ENCODE measurements at places on chromosomes 5 and 9.

DNA sequence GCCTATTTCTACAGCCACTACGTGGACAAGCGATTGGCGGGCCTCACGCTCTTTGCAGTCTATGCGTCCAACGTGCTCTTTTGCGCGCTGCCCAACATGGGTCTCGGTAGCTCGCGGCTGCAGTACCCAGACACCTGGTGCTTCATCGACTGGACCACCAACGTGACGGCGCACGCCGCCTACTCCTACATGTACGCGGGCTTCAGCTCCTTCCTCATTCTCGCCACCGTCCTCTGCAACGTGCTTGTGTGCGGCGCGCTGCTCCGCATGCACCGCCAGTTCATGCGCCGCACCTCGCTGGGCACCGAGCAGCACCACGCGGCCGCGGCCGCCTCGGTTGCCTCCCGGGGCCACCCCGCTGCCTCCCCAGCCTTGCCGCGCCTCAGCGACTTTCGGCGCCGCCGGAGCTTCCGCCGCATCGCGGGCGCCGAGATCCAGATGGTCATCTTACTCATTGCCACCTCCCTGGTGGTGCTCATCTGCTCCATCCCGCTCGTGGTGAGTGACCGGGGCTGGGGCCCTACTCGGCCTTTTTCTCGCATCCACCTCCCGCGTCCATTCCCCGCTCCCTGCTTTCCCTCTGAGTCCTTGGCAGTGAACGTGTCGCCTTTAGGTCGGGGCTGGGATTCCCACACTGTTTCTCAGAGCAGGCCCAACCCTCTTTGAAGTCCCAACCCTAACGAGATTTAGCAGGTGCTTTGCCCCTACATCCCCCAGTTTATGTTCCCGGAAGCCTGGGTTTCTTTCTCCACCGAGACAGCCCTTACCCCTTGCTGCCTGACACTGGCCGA, 1.8 kb downstream of the PTGER4 start:
- DNase-seq = no peak

DNA sequence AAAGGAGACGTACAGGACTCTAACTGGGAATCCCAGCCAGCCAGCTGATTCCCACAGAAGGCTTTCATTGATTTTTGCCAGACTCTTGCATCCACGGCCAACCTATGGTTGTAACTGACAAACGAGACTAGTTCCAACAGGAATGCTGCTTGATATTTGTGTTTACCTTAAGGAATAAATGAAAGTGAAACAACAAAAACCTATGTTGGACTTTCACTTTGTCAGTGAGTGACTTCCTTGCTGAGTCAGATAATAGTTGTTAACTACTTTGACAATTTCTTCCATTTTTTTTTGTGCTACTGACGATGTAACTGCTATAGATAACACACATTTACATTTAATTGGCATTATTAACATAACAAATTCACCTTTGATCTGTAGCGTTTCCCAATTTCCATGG, 63.4 kb upstream of the LRRTM2 start:
- no peak for DNase-seq

- no peak for DNase-seq
Observed at GRCh38 chr5:75940418-75940817, 142.8 kb upstream of the SV2C start.

DNA sequence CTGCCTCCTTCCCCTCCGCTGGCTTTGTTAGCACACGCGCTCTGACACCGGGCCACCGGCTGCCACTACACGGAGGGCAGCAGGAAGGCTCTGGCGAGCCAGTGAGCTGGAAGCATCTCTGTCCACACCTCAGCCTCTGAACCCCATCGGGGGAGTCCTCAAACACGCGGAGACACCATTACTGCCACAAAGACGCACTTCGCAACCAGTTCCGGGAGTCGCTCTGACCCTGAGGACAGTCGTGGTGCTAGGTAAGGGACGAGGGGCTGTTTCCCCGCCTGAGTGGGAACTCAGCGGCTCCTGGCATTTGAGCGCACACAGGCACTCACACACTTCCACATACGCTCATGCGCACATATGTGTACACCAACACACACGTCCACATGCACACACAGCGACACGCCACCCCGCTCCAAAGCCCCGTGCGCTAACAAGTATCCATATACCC, 160.0 kb downstream of the C9orf152 start:
- DNase-seq = no peak

- DNase-seq = no peak
Observed at GRCh38 chr9:7053903-7054302, 296.1 kb downstream of the KDM4C start.

- no peak for DNase-seq
Observed at GRCh38 chr5:170769246-170769645, 14.3 kb upstream of the GABRP start.

- no peak for DNase-seq
Observed at GRCh38 chr5:88552426-88552825, 283.8 kb upstream of the TMEM161B start.

DNA sequence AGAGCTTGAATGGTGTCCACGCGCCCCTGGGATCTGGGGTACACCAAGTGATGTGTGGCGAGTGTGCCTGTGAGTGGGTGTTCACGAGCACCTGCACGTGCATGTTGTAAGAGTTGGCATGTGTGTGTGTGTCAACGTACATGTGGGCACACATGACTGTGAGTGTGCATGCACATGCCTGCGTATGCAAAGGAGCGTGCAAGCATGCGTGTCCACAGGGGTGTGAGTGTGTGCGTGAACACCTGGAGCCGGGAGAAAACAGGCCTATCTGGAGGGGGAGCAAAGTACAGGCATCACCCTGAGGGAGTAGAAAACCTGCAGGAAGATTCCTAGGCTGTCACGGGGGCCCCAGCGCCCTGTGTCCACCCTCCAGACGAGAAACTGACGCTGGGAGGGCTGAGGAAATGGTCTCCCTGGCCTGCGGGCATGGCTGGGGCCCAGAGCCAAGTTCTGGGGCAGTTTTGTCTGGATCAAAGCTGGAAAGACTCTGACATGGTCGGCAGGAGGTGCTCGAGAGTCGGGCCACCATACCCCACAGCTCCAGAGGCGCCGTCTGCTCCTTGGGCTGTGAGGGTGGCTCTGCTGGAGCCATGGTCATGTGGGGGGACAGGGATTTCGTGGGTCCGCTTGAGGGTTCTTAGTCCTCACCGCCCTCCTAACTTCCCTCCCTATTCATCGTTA, 31.8 kb downstream of the PTGES start:
- DNase-seq = no peak

DNA sequence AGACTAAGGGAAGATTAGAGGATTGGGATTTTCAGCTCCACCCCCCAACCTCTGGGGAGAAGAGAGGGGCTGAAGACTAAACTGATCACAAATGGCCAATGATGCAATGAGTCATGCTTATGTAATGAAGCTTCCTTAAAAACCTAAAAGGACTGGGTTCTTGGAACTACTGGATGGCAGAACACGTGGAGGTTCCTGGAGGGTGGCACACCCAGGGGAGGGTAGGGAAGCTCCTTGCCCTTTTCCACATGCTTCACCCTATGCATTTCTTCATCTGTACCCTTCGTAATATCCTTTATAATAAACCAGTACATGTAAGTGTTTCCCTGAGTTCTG, 48.6 kb downstream of the ARHGEF28 start:
- DNase-seq = no peak

DNA sequence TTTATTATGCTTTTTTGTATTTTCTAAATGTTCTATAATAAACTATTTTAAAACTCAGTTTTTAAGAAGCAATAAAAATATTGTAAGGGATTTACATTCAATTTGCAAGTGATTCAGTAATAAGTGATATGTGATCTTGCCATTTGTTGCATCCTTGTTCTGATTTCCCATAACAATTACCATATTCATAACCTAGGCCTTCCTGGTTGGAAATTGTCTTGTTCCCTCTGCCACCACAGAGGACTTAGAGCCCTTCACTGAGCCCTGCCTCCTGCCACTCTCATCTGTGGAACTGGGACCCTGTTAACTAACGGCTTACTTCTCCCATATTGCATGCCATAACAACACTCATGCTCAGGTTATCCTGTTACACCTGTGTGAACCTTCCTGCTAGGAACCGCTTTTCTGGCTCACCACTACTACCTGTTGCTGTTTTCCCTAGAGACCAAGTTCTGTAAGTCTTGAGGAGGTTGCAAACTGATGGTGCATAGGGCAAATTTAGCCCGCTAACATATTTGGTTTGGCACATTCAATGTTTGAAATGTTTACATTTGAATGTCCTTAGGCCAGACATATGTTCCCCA, 32.9 kb upstream of the DTWD2 start:
- no peak for DNase-seq

DNA sequence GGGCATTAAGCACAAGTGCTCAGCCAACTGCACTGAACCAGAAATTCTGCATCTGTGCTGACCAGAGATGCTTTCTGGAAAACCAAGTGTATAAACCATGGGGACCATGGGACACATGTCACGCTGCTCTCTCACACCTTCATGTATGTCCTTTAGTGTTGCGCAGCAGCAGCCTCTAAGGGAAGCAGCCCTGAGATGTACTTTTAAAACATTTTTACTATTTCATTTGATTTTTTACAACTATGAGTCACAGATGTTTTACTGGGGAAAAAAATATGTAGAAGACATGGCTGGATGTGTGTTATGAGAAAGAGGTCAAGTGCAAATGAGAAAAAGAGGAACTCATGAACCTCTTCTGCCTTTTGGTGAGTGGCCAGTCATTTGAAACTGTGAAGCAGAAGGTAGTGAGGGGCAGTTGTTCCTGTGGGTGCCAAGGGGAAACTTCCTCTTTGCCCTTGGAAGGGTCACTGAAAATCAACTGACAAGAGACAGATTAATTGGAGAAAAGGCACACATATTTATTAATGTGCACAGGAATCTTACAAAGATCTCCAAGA, 31.4 kb upstream of the SYK start:
- no peak for DNase-seq

- no peak for DNase-seq
Observed at GRCh38 chr9:70924895-70925547, 196.4 kb downstream of the TRPM3 start.

- no peak for DNase-seq
Observed at GRCh38 chr9:129174724-129175514, 3.1 kb downstream of the IER5L start.

GRCh38 chr9:35432076-35432475, 57.8 kb upstream of the RUSC2 start:
- DNase-seq = no peak

DNA sequence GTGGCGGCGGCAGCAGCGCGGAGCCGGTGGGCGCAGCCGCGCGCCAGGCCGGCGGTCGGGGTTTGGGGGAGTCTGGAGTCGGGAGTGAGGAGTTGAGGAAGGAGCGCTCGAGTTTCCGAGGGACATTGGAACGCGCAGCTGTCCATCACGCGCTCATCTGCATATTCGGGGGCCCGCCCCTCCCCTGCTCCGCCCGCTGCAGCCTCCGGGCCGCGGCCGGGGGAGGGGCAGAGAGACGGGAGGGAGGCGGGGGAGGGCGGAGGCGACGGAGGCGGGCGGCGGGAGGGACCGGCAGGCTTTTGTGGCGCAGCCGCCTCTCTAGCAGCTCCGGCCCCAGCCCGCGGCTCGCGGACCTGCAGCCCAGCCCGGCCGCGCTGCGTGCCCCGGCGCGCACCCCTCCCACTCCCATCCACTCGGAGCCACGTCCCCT, at the start of gene IRX2:
Gene IRX2, minus strand, starts transcription at position 86 of the 430 bp plus-strand sequence. CDS start 264 bp downstream, outside the sequence.
- DNase-seq = peak; percentile 87

DNA sequence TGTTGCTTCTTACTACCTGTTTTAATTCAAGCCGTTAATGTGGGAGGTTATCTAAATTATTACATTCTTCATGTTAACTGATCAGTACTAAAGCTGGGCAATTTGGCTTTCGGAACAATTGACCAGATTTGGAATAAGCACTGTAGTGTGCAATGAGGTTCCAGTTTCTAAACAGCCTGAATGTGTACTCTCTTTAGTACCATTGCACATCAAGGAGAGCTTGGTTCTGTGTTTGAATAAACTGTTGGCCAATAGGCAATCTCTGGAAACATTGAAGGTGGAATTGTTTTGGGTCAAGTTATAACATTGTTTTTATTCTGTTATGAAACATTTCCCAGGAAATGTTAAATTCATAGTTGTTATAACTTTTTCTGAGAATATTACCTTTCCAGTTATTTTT, 105.2 kb downstream of the PBX3 start:
- DNase-seq = no peak

DNA sequence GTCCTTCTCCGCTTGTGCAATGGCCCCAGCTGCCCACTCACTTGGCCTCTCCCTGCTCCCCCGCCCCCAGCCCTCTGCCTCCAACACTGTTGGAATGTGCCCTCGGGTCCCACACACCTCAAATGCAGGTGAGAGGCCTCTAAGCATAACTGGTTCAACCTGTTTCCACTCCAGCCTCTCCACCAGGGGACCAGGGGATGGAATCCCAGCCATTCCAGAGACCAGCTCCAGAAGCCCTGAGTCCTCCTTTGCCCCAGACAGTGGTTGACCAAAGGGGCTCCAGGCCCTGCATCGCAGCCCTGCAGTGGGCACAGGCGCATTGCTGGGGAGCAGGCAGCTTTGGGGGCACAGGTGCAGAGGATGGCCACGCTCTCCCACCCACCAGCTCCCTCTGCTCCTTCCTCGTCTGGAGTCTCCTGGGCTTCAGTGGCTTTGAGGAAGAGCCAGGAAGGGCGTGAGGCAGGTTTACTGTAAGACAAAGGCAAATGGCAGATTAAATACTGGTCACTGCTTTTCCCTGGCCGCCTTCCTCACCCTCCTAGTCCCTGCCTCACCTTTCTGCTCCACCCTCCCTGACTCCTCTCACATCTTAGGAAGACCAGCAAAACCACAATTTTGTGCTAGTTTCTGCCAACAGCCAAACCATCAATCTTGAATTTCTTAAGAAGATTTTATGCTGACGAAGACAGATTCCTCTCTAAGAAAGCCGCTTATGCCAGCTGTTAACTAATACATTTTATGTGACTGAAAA, 29.1 kb upstream of the IRX2 start:
- DNase-seq = peak; percentile 48

- no peak for DNase-seq
Observed at GRCh38 chr5:74143721-74144330, 496.7 kb downstream of the ENC1 start.

DNA sequence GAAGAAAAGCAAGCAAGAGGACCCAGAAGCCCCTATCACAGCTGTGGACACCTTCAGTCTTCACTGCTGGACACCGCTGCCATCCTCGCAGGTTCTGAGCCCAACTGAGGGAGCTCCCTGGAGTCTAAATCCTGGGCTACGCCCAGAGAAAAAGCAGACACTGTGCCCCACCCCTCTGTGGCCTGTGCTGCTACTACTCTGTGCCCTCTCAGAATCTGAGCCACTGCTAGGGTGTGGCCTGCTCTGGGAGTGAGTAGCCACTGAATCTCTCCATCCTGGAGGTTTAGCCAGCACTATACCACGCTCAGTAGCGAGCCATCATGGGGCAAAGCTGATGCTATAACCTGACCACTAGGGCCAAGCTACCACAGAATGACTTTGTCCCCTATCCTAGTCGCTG, 338.2 kb downstream of the NPR3 start:
- DNase-seq = no peak

Measured in epithelial cell of prostate (primary cell).